GM12878 (cell line): ENCODE measurements at places on chromosomes 6 and 20. TPM values are rescaled to one million over a fixed set of nuclear protein-coding genes. Genes with fewer than 3 reads are reported as not detected.

GRCh38 chr20:8390037-8390433 is 258.0 kb downstream of the PLCB1 start:
- no peaks in the 10 kb centered on the region; the same call in 1 of the 2 replicates for H3K4me1 ChIP-seq
- no peaks in the 10 kb centered on the region for H3K36me3 ChIP-seq
- no peak overlapping the region for H3K27ac ChIP-seq
- H3K4me3 ChIP-seq: no peak overlapping the region
- no peak for DNase-seq

DNA sequence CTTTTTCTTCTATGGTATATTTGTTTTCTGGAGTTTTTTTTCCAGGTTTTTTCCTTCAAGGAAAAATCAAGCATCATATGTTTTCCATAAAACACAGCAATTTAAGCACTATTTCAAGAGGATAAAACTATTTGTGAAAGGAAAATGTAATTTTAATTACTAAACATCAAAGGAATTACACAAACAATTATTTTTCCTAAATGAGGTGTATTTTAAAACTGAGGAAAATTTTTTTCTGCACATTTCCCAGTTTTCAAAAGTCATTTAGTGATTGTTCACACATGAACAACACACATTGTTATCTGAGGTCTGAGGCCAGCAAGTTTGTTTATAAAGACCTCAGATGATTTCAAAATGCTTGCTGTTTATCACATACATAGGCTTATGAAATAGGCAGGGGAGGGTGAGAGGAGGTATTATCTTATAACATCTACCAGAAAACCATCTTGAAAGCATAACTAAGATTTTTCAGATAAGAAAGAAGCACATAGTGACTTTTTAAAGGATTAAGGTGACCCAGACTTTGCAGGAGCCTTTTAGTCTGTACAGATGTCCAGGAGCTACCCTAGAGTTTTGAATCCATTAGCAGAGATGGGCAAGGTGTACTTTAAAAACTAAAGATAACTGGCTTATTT is 381.6 kb downstream of the GJA1 start:
- no peak overlapping the region for H3K27ac ChIP-seq
- H3K36me3 ChIP-seq: no peaks in the 10 kb centered on the region
- no peaks in the 10 kb centered on the region for H3K4me1 ChIP-seq
- DNase-seq: no peak
- H3K4me3 ChIP-seq: no peak overlapping the region

DNA sequence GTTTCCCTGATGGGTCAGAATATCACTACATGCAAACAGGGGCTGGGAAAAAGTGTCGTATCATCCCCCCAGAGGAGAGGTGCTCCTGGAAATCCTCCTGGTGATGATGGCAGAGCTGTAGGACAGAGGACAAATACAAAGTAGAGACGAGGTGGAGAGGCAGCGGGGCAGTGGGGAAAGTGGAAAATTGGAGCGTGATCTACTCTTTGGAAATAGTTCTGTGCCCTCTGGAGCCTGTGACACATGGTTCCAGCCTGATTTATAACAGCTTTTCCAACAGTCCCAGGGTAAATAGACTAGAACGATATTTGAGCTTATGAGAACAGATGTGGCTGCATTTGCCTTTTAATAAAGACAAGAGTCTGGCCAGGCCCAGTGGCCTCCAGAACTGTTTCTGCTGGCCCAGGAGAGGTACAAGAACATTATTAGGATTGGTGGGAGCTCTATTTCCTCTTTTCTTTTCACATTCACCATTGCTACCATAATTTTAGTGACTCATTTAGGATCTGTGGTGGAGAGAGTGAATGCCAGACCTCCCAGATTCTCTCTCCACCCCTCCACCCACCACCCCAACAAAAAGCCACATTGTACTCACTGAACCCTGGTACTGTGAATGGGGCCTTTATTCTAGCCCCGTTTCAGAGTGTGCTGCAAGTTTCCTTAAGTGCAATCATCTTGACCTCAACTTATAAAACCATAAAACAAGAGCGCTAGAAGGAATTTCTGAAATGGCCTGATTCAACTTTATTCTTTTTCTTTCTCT is 78.3 kb downstream of the BTBD3 start:
- H3K27me3 ChIP-seq: no peaks in the 10 kb centered on the region
- no peak for DNase-seq
- H3K27ac ChIP-seq: no peak overlapping the region
- H3K4me1 ChIP-seq: no peaks in the 10 kb centered on the region
- H3K4me3 ChIP-seq: no peak overlapping the region

DNA sequence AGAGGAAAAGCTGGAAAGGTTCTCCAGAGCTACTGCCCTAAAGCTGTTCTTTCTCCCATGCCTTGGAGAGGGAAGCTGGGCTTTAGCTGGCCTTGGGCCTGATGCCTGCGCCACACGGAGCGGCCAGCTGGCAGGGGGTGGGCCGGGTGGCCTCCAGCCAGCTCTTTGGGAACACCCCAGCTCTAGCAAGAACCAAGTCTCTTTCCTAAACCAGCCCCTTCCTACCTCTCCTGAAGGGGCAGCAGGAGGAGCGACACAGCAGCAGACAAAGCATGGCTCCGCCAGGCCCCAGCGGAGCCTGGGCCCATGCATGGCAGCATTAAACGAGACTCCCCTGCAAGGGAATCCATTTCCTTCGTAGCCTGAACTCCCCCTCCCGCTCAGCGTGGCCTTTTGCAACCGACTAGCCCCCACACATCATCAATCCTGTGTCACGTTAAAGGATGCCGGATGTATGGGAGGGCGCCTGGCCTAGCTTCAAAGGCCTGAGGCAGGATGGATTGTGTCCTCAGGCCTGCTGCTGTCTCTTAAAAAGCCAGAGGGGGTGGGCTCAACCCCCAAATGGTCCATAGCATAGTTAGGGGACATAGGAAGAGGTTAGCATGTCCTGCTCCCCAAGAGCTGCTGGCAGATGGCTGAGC is 14.0 kb downstream of the MRPS18A start:
- no peak overlapping the region for H3K4me3 ChIP-seq
- H3K27me3 ChIP-seq: no peaks in the 10 kb centered on the region
- no peak for DNase-seq
- no peak overlapping the region for H3K27ac ChIP-seq
- H3K36me3 ChIP-seq: peaks cover 25% of the 10 kb centered on the region

- peaks cover 19% of the 10 kb centered on the region for H3K4me1 ChIP-seq
- no peaks in the 10 kb centered on the region for H3K27me3 ChIP-seq
- peak overlapping the region; percentile 89 for H3K4me3 ChIP-seq
- H3K36me3 ChIP-seq: no peaks in the 10 kb centered on the region
Measured at GRCh38 chr6:156778454-156779205, 1.5 kb downstream of the ARID1B start.

- H3K36me3 ChIP-seq: no peaks in the 10 kb centered on the region
- no peak for DNase-seq
- peaks cover 34% of the 10 kb centered on the region for H3K4me1 ChIP-seq
Measured at GRCh38 chr6:96613291-96613999, 50.5 kb downstream of the FHL5 start.

- H3K36me3 ChIP-seq: no peaks in the 10 kb centered on the region
- DNase-seq: no peak
- no peak overlapping the region for H3K4me3 ChIP-seq
- no peaks in the 10 kb centered on the region for H3K4me1 ChIP-seq
- H3K27me3 ChIP-seq: no peaks in the 10 kb centered on the region
Measured at GRCh38 chr20:11162026-11162775, 488.4 kb upstream of the JAG1 start.

- DNase-seq: no peak
- no peak overlapping the region for H3K4me3 ChIP-seq
- H3K4me1 ChIP-seq: peaks cover 49% of the 10 kb centered on the region
- peak overlapping the region; percentile 95 for H3K27ac ChIP-seq
- no peaks in the 10 kb centered on the region for H3K27me3 ChIP-seq
- peaks cover 29% of the 10 kb centered on the region for H3K36me3 ChIP-seq
Measured at GRCh38 chr20:48741669-48742068, 86.1 kb downstream of the PREX1 start.

The BNIP5 gene
- total RNA-seq: 0.08 and 0.13 TPM in 2 replicates

The ZSCAN31 gene
- 5.1 and 5.2 TPM in 2 replicates for total RNA-seq

The AKAP12 gene
- 0.35 and 0.72 TPM in 2 replicates for total RNA-seq

The TOX2 gene
- total RNA-seq: 40.5 and 40.6 TPM in 2 replicates
